ENCODE measurements at places on chromosomes 4 and X.

GRCh38 chr4:26204249-26204825 lies 116.5 kb upstream of the RBPJ start:
- no peak for DNase-seq

DNA sequence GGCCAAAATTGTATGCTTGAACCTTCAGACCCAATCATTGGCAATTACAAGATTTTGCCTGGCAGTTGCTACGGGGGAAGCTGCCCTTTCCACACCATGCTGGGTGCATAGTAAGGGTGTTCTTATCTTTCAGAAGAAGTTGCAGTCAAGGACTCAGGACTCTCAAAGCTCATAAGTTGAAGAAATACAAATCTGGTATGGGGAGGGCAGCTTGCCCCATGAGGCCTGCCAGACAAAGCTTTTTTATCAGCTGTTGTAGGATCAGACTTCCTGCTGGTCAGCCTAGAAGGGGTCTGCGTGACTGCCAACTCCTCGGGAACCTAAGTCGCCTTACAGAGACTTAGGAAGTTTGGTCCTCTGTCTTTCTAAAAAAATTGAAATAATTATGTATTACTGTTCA lies 174.9 kb upstream of the TECRL start:
- no peak for DNase-seq

DNA sequence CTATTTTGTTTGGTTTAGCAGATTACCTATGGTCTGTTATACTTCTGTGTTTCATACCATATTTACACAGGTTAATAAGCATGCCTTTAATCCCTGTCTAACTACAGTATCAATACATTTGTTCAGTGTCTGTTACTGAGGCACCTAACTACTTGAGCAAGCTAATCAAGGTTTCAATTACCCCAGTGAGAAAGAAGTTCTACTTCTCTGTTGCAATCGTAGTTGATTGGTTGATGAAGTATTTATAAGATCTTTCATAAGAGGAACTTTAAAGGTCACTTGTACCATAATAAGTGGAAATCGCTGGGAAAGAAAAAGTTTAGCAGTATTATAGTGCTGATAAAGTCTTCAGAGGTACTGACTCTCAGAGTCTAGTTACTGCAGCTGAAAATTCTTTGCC lies 490.6 kb downstream of the RPA4 start:
- no peak for DNase-seq

- no peak for DNase-seq
Observed at GRCh38 chr4:25977397-25978170, 63.6 kb downstream of the SMIM20 start.
